ENCODE measurements at places on chromosomes 6 and 20. TPM values are rescaled to one million over a fixed set of nuclear protein-coding genes. Genes with fewer than 3 reads are reported as not detected.

SMLR1 gene
- total RNA-seq: not detected

SIGLEC1 gene
- not detected for total RNA-seq

PTCHD4 gene
- not detected for total RNA-seq

CRISP2 gene
- total RNA-seq: 0.23 TPM

MUC21 gene
- not detected for total RNA-seq

EPB41L1 gene
- 8.5 TPM for total RNA-seq

SLC17A3 gene
- not detected for total RNA-seq

KPNA5 gene
- total RNA-seq: 10.5 TPM

SPEF1 gene
- not detected for total RNA-seq

CAGE1 gene
- 0.11 TPM for total RNA-seq

HUS1B gene
- total RNA-seq: 2.9 TPM

RAET1G gene
- total RNA-seq: 0.86 TPM

- no peak for DNase-seq
These were observed 25.5 kb downstream of the CST9L start for GRCh38 chr20:23542801-23543200.

DNA sequence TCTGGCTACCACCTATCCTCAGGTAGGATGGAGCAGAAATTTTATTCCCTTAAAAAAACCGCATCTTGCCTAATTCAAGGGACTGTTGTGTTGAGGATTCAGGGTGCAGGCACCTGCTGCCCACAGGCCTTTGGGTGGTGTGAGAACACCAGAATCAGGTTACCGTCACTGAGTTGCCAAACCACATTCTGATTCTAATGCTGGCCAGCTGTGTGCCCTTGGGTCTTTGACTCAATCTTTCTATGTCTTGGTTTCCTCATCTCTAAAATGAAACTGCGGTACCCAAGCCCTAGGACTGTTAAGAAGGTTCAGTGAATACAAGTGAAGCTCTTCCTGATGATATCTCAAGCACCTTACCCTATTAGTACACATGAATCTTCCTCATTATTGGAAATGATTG is 827.3 kb downstream of the DHX35 start:
- no peak for DNase-seq

GRCh38 chr6:149089510-149089909 is 228.0 kb upstream of the TAB2 start:
- no peak for DNase-seq

DNA sequence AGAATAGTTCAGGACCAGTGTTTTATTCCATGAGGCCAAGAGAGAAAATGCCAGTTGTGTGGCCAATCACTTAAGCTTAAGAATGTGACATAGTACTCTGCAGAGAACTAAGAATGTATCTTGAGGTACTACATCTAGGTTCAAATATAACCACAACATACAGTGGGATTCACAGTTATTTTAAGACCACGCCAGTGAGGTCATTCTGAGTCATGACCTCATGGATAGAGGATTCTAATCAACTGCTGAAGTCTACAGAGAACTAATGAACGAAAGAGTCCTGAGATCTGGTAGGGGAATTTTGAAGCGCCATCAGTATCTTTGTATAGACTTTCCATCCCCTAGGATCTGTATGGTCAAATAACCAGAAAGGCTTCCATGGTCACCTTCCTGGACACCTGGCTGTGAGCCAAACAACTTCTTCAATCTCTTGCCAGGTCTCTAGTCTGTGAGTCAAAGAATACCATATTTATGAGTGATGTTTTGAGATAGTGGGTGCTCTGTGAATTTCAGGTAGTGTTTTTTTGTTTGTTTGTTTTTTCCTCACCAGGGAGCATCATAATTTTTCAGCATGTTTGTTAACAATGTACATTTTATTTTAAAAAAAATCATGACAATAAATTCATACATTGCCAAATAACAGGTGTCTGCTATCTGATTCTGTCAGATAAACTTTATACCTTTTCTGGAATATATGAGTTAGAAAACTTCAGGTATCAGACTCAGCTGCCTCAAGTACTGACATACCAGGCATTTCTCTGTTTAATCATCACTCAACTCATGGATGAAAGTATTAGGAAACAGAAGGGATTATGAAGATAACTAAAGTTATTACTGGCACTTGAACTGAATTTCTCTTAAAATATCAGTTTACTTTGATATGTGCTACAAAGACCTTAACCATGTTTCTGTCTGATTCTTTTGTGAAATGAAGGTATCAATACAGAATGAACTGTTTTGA is 217.9 kb downstream of the PLCB4 start:
- DNase-seq: peak; percentile 9

DNA sequence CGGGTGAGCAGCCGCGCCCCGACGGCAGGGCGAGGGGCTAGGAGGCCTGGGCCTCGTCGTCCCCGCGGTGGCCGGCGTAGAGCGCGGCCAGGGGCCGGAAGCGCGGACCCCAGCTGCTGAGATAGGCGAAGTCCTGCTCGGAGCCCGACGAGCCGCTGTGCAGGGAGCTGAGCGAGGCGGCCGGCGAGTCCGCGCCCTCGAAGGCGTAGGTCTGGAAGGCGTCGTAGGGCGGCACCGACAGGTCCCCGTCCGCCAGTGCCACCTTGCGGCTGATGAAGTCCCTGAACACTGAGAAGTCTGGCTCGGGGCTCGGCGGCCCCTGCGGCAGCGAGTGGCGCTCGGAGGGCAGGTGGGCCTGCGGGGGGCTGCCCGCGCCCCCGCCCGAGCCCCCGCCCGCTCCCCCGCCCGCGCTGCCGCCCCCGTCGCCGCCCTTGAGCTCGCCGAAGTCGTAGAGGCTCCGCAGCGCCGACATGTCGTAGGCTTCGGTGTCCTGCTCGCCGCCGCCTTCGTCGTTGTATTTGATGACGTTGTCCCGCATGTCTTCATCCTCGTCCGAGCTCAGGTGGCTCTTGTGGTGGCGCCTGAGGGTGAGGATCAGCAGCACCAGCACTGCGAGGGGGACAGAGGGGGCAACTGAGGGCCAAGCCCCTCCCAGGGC is 56.5 kb downstream of the CD40 start:
- DNase-seq: peak; percentile 75

DNA sequence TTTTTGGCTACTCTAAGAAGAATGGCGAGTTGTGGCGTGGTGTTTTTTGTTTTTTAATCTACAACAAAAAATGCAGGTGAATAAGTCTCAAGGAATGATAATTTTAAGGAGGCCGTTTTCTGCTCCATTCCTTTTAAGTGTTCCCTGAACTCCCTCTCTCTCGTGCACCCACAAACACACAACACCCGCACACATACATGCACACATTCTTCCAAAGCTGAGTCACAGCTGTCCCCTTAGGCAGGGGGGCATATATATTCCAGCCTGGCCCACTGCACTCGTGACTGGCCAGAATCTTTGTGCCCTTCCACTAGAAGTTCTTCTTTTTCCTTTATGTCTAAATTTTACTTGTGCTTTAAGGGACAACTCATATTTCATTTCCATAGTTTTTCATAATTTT is 405.7 kb downstream of the LMBRD1 start:
- no peak for DNase-seq

DNA sequence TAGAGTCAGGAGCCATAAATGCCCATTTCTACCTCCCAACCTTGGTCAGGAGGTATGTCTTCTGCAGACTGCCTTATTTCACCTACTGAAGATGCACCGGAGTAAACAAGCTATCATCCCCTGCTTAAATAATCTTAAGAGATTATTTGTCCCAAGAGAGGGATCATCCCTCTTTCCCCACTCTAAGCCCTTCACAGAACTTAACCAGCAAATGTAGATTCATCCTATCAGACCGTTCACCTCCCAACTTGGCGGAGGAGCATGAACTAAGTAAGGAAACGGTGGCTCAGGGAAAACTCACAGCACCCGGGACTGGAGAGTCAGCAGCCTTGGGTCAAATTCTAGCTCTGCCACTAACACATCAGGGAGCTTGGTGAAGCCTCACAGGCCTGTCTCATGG is 115.3 kb downstream of the TRERF1 start:
- DNase-seq: no peak

DNA sequence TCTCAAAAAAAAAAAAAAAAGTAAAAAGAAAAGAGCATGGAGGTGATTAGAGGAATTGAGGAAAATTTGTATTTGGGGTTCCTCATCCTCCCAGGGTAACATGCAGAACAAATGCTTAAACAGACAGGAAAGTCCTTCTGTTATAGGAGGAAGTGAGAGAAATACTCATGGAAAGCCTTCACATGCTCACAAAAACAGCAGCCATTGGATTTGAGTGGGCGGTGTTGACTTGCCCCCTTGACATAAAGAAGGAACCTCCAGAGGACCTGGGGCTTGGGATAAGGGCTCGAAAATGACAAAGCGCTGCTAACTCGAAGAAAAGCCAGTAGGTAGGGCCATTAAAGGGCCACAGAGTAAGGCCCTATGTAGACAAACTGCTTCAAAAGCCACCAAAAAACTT is 17.5 kb upstream of the SAMHD1 start:
- DNase-seq: no peak

DNA sequence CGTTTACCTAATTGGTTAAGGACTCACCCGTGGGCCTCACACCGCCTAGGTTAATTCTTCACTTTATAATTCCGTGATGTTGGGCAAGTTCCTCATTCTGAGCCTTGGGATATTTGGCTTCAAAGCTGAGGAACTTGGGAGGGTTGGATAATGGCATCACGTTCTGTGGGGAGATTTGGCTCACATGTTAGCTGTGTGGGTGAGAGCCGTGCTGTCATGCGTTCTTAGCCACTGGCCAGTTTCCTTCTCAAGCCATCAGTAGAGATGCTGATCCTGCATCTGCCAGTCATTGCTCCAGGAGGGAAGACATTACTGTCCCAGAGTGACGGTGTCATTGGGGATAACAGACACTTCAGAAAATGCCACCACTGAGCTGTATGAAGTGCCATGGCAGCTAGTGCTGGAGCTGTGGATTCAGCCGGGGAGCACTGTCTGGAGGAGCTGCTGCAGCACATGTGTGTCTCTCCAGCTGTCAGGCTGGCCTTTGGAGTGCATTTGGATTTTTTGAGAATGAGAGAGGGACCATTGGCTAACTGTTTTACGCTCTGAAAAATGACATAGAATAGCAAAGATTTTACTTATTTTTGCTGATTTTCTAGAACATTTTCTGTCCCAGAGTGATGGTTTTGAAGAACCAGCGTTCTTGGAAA is 16.5 kb downstream of the IGF2R start:
- DNase-seq: no peak

DNA sequence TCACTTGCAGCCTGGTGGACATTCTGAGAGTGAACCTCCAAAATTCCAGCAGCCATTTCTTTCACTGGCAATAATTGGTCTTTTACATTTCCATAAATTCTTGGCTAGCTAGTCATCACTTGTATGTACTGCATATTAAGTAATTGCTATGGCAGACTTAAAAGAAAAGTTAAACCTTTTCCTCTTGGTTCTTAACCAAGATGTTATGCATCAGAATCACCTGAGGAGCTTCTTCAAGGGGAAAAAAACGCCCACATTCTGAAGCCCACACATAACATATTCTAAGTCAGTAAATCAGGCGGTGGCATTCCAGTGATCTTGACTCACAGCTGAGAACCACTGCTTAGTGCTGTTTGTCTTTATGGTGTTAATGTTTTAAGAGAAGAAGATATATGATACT is 37.0 kb downstream of the CDC40 start:
- no peak for DNase-seq

- no peak for DNase-seq
These were observed 785.6 kb downstream of the QKI start for GRCh38 chr6:164200071-164200470.

Data from Daoy (cell line).